Fibroblast of skin of scalp (primary cell): ENCODE measurements at places on chromosomes 12 and 14.

DNA sequence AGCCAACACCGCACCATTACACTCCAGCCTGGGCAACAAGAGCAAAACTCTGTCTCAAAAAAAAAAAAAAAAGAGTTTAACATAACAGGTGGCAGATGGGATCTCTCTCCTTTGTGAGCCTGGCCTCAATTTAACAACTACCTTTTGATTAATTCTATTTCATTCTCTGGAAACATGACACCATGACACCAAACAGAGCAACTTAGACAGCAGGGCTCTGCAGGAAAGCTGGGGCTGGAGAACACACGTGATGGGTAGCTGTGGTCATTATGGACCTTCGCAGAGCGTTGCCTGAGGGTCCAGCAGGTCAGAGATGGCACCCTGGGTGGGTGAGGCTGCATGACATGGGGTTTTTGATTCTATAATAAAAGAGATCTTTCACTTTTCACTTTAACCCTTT, 1.7 kb upstream of the DGLUCY start:
- no peak for DNase-seq

- no peak for DNase-seq
Observed at GRCh38 chr14:36791402-36791801, 129.7 kb downstream of the PAX9 start.

DNA sequence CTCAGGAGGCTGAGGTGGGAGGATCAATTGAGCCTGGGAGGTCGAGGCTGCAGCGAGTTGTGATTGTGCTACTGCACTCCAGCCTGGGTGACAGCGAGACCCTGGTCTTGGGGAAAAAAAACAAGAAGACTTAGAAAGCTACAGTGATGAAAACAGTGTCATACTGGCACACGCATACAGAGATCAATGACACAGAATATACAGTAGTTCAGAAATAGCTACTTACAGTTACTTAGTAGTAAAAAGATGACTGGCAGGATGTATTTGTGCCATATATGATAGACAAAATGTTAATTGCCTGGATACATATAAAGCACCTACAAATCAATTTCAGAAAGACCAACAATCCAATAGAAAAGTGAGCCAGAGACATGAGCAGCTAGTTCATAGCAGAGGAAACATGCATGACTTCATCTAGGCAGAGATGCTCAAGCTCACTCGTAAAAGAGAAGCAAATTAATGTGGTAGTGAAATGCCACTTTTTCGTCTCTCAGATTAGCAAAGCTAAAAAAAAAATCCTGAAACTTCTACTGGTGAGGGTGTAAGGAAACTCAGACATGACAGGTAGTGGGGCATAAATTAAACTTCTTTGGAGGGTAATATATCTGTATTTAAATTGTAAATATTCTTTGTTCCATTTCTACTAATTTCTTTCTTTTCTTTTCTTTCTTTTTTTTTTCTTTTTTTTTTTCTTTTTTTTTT, 2.5 kb upstream of the ALDH2 start:
- no peak for DNase-seq

- DNase-seq: peak; percentile 18
Observed at GRCh38 chr14:30564868-30565248, 5.9 kb downstream of the G2E3 start.
